ENCODE measurements at places on chromosomes 11 and 22.

DNA sequence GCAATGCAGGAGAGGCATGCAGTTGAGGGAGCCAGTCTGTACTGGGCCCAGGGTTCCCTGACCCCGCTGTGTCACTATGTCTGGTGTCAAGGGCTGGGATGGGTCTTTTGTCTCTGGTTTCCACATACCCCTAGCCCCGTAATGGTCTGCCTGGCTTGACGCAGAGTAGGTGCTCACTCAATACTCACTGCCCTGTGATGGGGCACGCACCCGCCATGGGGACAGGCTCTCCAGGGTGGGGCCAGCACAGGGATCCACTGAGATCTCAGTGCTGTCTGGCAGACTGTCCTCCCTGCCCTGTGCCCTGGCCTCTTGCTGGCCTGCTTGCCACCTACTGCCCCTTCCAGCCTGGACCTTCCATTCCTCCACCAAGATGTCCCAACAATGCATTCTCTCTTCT lies 101.7 kb upstream of the CD82 start:
- DNase-seq, result no peak
- H3K27ac ChIP-seq, result no peak overlapping the region

GRCh38 chr11:102561636-102562035 lies 31.1 kb upstream of the MMP7 start:
- no peak for DNase-seq
- no peak overlapping the region for H3K4me3 ChIP-seq

DNA sequence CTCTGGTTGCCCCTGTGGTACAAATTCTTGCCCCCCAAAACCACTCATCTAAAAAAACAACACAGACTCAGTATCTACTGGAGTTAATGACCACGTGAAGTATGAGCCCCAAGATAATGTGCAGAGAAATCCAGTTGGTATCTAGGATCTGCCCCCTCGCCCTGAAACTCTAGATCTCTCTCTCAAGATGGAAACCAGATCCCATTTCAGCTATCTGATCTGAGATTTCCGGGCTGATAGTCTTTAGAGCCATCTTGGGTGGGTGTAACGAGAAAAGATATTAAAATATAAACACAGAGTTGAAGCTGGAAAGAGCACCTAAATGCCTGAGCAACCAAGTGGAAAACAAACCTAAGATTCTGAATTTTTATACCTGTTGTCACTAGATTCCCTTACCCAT lies 14.0 kb upstream of the VWCE start:
- no peak overlapping the region for H3K27ac ChIP-seq
- DNase-seq, result no peak
- no peaks in the 10 kb centered on the region for H3K4me1 ChIP-seq

DNA sequence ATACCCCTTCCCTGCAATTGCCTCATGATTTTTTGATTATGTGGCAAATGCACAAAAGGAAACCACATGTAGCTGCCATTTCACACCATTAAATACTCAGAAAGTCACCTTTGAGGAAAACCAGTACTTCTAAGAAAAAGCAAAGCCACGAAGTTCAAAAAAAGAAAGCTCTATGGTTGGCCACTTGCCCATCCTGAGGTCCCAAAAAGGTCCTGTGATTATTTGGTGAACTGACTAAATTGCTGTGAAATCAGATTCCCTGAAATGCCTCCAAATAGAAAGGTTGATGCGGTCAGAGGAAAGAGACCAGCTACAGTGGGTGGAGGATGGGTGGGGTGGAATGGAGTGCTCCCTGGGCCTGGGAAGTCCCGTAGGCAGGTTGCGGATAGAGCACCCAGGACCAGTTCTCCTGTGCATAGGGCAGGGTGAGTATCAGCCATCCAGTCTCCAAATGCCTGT lies 26.9 kb downstream of the MRPL16 start:
- no peak for DNase-seq
- H3K4me1 ChIP-seq, result peaks cover 28% of the 10 kb centered on the region
- peaks cover 11% of the 10 kb centered on the region for H3K36me3 ChIP-seq
- H3K27me3 ChIP-seq, result no peaks in the 10 kb centered on the region

GRCh38 chr11:59666969-59667368 lies 1.9 kb downstream of the PATL1 start:
- peak overlapping the region; percentile 100 for H3K27ac ChIP-seq
- peaks cover 5% of the 10 kb centered on the region for H3K4me1 ChIP-seq
- no peaks in the 10 kb centered on the region for H3K27me3 ChIP-seq
- H3K4me3 ChIP-seq, result no peak overlapping the region
- DNase-seq, result no peak

DNA sequence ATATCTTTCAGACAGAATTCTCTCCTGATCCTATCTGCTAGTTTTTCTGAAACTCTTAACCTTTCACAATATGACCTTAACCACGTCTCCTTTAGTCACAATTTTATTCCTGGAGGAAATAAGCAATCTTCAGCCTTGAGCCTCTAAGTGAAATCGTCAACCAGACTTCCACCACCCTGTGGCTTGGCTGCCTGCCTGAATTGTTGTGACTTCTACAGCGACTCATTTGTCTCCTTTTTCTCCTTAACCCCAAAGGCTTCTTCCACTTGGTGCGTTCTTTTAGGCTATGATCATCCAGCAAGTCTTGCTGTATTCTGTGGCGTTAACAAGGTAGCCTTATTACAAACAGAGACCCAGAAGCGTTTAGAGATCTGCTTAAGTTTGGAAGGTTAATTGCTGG lies 535.1 kb upstream of the ARHGAP42 start:
- H3K4me3 ChIP-seq, result no peak overlapping the region
- no peaks in the 10 kb centered on the region for H3K36me3 ChIP-seq
- H3K27me3 ChIP-seq, result no peaks in the 10 kb centered on the region
- no peak for DNase-seq

GRCh38 chr11:12552692-12553091 lies 121.5 kb upstream of the TEAD1 start:
- no peaks in the 10 kb centered on the region for H3K36me3 ChIP-seq
- H3K27ac ChIP-seq, result no peak overlapping the region
- no peaks in the 10 kb centered on the region for H3K27me3 ChIP-seq
- DNase-seq, result no peak

GRCh38 chr11:61913699-61914395 lies 3.5 kb downstream of the RAB3IL1 start:
- no peak overlapping the region for H3K27ac ChIP-seq
- H3K4me1 ChIP-seq, result peaks cover 8% of the 10 kb centered on the region
- no peaks in the 10 kb centered on the region for H3K36me3 ChIP-seq
- H3K4me3 ChIP-seq, result no peak overlapping the region
- H3K27me3 ChIP-seq, result no peaks in the 10 kb centered on the region

GRCh38 chr11:117885777-117886176 lies 9.3 kb upstream of the FXYD6 start:
- peak; percentile 28 for DNase-seq
- H3K27me3 ChIP-seq, result peaks cover 3% of the 10 kb centered on the region
- peaks cover 13% of the 10 kb centered on the region for H3K4me1 ChIP-seq
- H3K36me3 ChIP-seq, result no peaks in the 10 kb centered on the region
- H3K27ac ChIP-seq, result no peak overlapping the region
- H3K4me3 ChIP-seq, result no peak overlapping the region

- no peaks in the 10 kb centered on the region for H3K27me3 ChIP-seq
- no peak overlapping the region for H3K4me3 ChIP-seq
- no peaks in the 10 kb centered on the region for H3K36me3 ChIP-seq
- no peak overlapping the region for H3K27ac ChIP-seq
- H3K4me1 ChIP-seq, result no peaks in the 10 kb centered on the region
- DNase-seq, result no peak
These were observed 26.1 kb downstream of the TMEM184B start for GRCh38 chr22:38246692-38247091.

DNA sequence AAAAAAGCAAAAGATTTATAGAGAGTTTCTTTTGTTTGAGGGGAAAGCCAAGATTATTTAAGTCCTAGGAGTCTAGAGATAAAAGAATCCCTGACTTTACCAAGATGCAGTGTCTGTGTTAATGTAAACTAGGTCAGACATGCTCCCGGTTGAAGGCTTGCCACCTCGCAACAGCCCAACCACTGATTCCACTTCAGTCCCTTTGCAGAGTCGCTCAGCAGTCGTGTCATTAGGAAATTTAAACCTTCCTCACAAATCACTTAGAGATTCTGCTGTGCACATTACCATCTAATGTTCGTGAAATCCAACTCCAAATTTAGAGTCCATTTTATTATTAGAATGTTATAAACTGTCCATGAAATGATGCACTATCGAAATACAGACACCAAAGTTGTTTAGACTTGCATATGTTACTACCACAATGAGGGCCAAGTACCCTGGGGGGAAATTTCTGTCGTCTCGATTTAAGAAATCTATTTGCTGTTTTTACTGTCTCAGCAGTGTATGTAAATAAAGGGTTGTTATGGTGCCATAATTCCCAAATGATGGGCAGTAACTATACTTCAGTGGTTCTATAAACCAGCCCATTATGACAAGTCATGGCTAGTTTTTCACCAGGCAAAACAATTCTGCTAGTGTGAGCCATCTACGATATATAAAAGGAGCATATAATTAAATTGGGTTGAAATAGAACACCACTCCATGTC lies 101.4 kb upstream of the MTNR1B start:
- H3K4me3 ChIP-seq, result no peak overlapping the region
- no peak overlapping the region for H3K27ac ChIP-seq
- no peaks in the 10 kb centered on the region for H3K27me3 ChIP-seq
- DNase-seq, result no peak

- no peaks in the 10 kb centered on the region for H3K36me3 ChIP-seq
- no peaks in the 10 kb centered on the region for H3K27me3 ChIP-seq
- H3K27ac ChIP-seq, result no peak overlapping the region
- DNase-seq, result no peak
- H3K4me3 ChIP-seq, result no peak overlapping the region
These were observed 8.6 kb upstream of the GNAZ start for GRCh38 chr22:23061471-23062280.

DNA sequence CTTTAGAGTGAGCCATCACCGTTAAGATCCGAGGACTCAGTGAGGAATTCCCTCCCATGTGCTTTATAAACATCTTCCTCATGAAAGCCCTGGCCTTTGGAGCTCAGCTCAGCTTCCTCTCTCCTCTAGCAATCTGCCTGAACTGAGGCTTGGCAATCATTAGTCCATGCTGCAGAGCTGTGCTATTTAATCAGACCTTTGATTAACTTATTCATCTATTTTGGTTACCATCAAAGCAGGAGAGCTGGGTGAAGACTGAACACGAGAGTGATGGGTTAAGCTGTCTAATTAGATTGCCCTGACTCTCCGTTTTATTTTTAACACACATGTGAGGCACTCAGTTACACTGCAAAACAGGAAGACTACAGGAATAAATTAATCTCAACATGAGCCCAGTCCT lies 351.3 kb downstream of the LARGE1 start:
- no peaks in the 10 kb centered on the region for H3K36me3 ChIP-seq
- no peak overlapping the region for H3K27ac ChIP-seq
- DNase-seq, result no peak
- H3K27me3 ChIP-seq, result no peaks in the 10 kb centered on the region

- DNase-seq, result no peak
- no peaks in the 10 kb centered on the region for H3K27me3 ChIP-seq
- peaks cover 2% of the 10 kb centered on the region for H3K36me3 ChIP-seq
- peaks cover 10% of the 10 kb centered on the region for H3K4me1 ChIP-seq
- H3K27ac ChIP-seq, result no peak overlapping the region
These were observed 45.6 kb downstream of the BCR start for GRCh38 chr22:23225724-23226496.

- H3K4me3 ChIP-seq, result no peak overlapping the region
- no peak for DNase-seq
- H3K4me1 ChIP-seq, result no peaks in the 10 kb centered on the region
- no peak overlapping the region for H3K27ac ChIP-seq
These were observed 19.8 kb upstream of the PSMA1 start for GRCh38 chr11:14539982-14540421.

DNA sequence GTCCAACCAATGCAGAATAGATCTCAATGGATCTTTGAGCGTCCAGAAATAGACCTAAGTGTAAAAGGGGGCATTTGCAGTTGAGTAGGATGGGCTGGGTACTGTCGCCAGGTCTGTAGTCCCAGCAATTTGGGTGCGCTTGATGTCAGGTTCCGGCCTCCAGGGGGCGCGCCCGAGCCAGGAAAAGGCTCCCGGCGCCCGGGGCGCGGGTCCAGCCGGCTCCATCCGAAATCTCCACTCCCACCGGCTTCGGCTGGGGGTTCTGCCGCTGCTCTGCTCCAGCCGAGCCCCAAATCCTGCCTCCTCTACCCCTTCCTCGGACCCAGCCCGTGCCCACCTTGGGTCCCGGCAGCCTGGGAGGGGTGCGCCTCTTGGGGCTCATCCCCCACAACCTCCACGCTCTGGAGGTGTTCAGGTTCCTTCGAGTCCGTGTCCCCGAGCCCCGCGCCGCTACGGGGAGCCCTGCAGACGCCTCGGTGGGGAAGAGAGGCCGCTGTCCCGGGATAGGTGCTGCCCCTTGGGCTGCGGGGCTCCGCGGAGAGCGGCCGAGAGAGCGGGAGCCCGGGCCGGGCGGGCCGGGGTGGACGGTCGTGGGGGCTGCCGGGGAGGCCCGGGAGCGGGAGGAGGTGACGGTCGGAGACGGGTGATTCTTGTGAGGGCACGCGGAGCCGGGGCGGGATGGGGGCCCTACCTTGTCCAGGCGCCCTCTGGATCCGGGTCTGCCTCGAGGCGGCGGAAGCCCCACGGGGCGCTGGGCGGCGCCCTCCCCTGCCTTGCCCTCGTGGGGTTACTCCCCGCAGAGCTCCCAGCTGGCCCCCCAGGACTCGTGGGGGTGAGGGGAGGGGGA lies 13.0 kb upstream of the CYB5R3 start:
- H3K27me3 ChIP-seq, result no peaks in the 10 kb centered on the region
- no peaks in the 10 kb centered on the region for H3K36me3 ChIP-seq
- no peak overlapping the region for H3K4me3 ChIP-seq
- peak; percentile 87 for DNase-seq
- H3K4me1 ChIP-seq, result no peaks in the 10 kb centered on the region

- H3K36me3 ChIP-seq, result 0 out of 2 replicates have a peak, but pooled peaks cover 2% of the 10 kb centered on the region
- peak overlapping the region; percentile 81 for H3K27ac ChIP-seq
- peak overlapping the region; percentile 64 for H3K4me3 ChIP-seq
- H3K27me3 ChIP-seq, result no peaks in the 10 kb centered on the region
These were observed 1.1 kb upstream of the ADM start for GRCh38 chr11:10303558-10304363.

DNA sequence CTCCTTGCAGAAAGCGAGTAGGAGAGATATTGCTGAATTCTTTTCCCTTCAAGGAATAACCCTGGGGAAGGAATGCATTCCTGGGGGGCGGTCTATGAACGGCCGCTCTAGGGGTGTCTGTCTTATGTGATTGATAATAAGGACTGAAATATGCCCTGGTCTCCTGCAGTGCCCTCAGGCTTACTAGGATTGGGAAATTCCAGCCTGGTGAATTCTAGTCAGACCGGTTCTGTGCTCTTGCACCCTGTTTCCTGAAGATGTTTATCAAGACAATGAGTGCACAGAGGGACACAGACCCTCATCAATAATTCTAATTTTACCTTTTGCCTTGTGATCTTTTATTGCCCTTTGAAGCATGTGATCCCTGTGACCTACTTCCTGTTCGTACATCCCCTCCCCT lies 140.7 kb downstream of the LUZP2 start:
- no peak overlapping the region for H3K4me3 ChIP-seq
- H3K27me3 ChIP-seq, result no peaks in the 10 kb centered on the region
- H3K27ac ChIP-seq, result no peak overlapping the region
- H3K36me3 ChIP-seq, result no peaks in the 10 kb centered on the region
- peak; percentile 34 for DNase-seq

DNA sequence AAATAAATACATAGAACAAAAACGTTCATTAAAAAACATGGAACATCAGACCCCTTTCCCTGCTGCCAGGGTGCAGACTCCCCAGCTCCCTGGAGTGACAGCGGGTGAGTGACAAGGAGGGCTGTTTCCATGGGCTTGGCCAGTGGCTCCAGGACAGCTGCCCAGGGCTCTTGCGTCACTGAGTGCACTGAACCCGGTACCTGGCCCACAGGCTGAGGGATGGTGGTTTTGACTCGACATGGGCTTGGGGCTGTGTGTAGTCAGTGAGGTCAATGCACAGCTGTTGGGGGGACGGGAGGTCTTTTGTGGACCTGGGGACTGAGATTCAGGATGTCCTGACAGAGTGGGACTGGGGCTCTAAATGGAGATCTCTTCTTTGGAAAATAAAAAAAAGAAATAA lies 142.1 kb upstream of the B3GAT1 start:
- DNase-seq, result peak; percentile 26
- H3K4me1 ChIP-seq, result no peaks in the 10 kb centered on the region
- no peak overlapping the region for H3K27ac ChIP-seq
- no peak overlapping the region for H3K4me3 ChIP-seq
- no peaks in the 10 kb centered on the region for H3K36me3 ChIP-seq
